Endodermal cell (in vitro differentiated cells): ENCODE measurements at places on chromosomes 2 and 18. TPM values are rescaled to one million over a fixed set of nuclear protein-coding genes. Genes with fewer than 3 reads are reported as not detected.

DNA sequence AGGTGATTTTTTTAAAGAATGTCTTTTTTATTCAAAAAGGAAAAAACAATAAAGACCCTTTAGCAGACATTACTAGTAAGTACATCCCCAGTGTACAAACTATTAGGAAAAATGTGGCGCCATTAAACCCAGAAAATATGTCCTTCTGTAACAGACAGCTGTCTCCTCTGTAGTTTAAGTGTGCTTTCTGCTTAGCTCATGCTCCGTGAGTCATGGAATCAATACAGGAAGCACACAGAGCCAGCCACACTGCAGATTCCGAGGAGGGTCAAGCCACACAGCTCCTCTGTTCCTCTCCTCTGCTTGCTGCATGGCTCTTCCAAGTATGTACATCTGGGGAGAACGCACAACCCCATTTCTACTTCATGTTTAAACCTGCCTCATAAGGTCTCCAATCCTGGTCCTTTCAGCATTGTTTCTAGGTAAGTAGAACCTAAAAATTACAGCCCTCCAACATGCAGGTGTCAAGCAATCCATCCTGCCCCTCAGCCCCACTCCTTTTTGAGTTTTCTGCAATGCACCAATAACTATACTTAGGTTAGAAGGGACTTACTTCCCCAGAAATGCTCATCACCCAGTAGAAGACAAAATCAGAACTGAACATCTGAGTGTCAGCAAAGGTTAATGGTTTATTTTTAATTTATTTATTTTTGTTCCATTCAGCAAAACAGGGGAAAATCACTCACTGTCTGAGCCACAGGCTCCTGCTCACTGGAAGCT lies 37.5 kb downstream of the ACVR1 start:
- peak; percentile 69 for DNase-seq

GRCh38 chr2:105714141-105714540 lies 30.6 kb upstream of the NCK2 start:
- no peak for DNase-seq

DNA sequence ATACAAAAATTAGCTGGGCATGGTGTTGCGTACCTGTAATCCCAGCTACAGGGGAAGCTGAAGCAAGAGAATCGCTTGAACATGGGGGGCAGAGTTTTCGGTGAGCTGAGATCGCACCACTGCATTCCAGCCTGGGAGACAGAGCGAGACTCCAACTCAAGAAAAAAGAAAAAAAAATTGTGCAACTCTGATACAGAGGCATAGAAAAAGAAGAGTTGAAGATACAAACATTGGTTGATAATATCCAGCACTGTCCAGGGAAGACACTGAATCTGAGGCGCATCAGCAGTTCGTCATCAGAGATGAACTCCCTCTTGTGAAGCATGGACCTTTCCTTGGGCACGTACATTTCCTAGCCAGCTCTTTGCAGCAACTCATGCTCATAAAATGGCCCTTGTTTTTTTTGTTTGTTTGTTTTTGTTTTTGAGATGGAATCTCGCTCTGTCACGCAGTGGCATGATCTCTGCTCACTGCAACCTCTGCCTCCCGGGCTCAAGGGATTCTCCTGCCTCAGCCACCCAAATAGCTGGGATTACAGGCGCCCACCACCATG lies 16.7 kb upstream of the GALM start:
- no peak for DNase-seq

DNA sequence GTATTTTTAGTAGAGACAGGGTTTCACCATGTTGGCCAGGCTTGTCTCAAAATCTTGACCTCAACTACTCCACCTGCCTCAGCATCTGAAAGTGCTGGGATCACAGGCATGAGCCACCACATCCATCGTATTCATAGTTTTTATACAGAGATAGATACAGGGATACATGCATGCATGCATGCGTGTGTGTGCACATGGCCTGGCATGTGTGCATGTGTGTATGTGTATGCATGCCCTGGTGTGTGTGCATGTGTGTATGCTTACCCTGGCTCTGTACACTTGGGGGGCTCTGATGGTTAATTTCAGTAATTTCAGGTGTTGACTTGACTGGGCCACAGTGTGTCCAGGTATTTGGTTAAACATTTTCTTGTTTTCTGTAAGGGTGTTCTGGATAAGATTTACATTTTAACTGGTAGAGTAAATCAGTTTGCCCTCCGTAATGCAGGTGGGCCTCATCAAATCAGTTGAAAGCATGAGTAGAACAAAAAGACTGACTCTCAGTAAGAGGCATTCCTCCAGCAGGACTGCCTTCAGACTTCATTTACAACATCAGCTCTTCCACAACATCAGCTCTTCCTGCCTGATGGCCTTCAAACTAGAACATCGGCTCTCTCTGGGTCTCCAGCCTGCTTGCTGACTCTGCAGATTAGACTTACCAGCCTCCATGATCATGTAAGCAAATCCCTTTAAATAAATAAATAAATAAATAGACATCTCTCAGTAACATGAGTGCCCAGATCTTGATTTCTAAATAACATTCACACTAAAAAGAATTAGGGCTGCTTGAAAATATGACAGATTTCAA lies 30.8 kb downstream of the SESTD1 start:
- no peak for DNase-seq

DNA sequence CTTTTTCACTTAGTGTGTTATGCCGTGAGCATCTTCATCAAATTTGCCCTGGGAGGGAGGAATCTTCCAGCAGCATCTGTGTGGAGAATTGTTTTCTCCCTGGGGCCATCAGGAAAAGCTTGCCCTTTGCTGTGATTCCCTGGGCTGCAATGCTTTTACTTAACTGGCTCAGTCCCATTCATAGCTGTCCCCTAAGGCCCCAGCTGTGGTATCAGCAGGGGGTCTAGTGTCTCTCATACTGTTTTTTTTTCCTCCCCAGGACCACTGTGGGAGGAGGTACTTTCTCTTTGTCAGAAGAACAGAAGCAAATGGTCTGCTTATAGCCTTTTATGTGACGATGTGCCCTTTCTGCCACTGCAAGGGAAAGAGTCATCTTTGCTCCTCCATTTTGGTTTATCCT lies 176.8 kb upstream of the CELF4 start:
- peak; percentile 70 for DNase-seq

DNA sequence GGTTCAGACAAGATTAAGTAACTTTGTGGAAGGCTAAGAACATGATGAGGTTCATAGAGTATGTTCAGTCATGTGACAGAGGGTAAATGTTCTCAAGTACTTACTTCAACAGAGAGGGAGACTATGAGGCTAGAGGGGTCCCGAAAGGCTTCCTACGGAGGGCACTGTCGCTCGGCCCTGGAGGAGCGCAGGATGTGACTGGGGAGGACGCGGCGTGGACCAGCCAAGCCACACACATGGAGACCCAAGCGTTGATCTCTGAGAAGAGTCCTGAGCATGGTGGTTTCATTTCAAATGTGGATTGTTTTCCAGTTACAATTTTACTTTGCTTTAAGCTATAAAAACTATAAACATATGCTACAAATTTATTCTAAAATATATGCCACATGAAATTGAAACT lies 227.5 kb downstream of the PTGR3 start:
- no peak for DNase-seq

- DNase-seq = no peak
These were observed 184.3 kb downstream of the RPRM start for GRCh38 chr2:153294199-153294786.

MROH2A gene
- total RNA-seq = not detected in 2 replicates

ZSWIM2 gene
- total RNA-seq = not detected in 3 replicates

PRSS56 gene
- total RNA-seq = not detected in 2 replicates

LDLRAD4 gene
- 11.2 and 15.1 TPM in 2 replicates for total RNA-seq
